ENCODE measurements at places on chromosomes 13 and 19.

- no peak for DNase-seq
Observed at GRCh38 chr19:18671303-18672043, 12.0 kb upstream of the CRTC1 start.

GRCh38 chr19:8724276-8724675 lies 2.8 kb downstream of the OR2Z1 start:
- DNase-seq, result no peak

GRCh38 chr13:51091839-51092238 lies 19.2 kb downstream of the C13orf42 start:
- DNase-seq, result no peak

- DNase-seq, result no peak
Observed at GRCh38 chr13:21100211-21100610, 38.8 kb upstream of the LATS2 start.

GRCh38 chr13:63085851-63086250 lies 1670.2 kb upstream of the PCDH20 start:
- no peak for DNase-seq

DNA sequence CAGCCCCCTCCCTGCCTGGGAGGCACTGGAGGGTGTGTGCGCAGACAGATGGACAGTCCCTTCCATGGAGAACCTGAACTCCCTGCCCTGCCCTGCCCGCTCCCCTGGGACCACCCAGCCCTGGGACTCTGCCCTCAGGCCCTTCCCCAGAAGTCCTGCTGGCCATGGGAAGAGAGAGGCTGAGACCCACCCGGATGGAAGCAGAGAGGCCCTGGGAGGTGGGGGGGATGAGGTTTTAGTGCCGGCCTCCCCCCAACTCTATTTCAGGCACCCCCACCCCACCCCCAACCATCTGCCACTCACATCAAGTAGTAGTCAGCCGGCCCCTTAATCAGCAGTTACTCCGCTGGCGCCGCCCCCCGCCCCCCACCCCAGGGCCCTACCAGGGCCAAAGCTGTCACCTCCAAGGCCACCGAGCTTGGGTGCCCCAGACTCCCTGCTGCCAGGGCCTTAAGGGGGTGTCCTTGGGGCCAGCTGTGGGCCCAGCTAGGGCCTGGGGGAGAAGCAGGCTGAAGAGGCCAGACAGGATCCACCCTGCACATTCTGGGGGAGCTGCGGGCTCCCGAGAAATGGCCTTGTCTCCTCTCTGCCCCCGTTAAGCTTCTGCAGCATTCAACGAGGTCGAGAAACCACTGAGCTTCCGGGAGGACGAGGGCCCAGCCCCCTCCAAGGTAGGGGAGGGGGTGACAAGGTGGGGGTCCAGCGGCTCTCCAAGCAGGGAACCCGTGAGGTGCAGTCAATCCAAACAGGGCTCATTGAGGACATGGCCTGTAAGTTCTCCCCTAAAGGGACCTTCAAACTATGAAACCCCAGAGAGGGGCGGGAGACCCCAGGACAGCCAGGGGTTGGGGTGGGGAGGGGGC lies 17.4 kb downstream of the NMRK2 start:
- DNase-seq, result no peak

DNA sequence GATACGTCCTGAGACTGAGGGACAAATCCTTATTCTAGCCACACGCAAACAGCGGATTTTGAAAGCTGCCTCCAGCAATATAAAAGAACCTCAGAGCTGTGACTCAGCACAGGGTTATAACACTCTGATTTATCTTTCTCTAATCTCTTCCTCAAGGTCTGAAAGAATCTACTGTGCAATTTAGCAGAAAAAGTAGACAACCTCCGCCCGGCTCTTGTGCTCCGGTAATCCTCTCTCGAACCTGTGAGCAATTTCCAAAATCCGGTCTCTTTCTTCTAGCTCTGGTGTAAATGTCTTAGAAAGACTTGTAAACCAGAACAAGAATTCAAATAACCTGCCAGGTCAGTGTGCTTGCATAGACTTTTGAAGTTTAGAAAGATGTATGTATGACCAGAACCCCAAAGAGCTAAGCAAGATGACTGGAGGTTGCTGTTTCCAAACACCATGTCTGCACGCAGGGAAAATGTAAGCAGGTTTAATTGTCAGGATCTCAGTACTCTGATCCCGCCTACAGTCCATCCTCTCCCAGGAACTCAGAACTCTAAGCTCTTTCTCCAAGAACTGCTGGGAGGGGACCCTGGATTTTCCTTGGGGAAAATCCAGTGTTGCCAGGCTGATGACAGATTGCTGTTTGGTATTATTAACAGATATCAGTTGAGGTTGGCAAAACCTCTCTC lies 338.1 kb downstream of the RFC3 start:
- DNase-seq, result no peak

- DNase-seq, result no peak
Observed at GRCh38 chr13:21133077-21133476, 43.3 kb downstream of the SKA3 start.

GRCh38 chr19:40305403-40305802 lies 20.3 kb upstream of the AKT2 start:
- peak; percentile 75 for DNase-seq

DNA sequence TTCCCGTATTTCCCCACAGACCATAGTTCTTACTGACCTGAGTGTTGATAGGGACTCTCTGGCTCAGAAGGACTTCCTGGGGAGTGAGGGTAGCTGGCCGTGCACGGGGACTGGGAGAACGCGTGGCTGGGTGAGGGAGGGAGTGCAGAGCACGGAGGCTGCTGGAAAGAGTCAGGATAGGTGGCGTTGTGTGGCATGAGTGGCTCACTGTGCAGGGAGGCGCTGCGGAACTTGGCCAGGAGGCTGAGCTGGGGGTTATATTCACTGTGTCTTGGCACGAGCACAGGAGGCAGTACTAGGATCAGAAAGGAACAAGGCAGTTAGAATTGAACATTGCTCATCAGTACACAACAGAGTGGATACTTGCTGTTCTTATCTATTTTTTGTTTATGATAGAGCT lies 47.4 kb downstream of the SMAD9 start:
- DNase-seq, result no peak

GRCh38 chr13:20553311-20553710 lies 13.6 kb upstream of the IFT88 start:
- no peak for DNase-seq

- DNase-seq, result peak; percentile 55
Observed at GRCh38 chr19:35011091-35011689, 11.1 kb downstream of the GRAMD1A start.

- DNase-seq, result no peak
Observed at GRCh38 chr19:5128251-5128935, 159.5 kb downstream of the KDM4B start.

GRCh38 chr13:64791373-64791772 lies 2438.8 kb downstream of the PCDH9 start:
- DNase-seq, result no peak

DNA sequence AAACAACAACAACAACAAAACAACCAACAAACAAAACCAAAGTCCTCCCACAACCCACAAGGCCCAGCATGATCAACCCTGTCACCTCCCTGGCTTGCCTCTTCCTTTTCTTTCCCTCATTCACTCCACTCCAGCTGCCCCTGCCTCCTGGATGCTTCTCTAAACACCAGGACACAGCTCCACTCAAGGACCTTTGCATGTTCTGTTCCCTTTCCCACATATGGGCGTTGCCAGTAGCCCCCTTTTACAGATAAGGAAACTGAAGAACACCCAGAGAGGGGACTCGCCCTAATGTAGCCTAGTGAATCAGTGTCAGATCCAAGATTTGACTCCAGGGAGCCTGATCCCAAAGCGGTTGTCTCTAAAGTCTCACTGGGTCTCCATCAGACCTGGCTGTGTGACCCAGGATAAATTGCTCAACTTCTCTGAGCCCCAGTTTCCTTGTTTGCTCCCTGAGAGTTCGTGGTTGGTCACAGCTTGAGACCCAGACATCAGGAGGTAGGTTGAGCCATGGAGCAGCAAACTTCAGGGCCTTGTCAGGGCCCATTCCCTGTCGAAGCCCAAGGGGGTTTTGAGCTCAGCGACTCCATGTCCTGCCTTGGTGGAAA lies 3.0 kb upstream of the DOCK6 start:
- DNase-seq, result no peak

DNA sequence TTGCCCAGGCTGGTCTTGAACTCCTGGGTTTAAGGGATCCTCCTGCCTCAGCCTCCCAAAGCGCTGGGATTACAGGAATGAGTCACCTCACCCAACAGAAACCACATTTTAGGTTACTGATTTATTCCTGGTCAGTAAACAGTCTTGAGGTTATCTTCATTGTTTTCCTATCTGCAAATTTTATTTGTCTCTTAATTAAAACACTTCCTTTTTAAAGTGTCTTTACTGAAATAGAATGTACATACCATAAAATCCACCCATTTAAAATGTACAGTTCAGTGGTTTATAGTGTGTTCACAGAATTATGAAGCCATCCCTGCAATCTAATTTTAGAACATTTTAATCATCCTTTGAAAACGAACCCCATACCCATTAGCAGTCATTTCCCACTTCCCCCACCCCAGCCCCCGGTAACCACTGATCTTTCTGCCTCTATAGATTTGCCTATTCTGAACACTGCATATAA lies 63.0 kb downstream of the MAP4K1 start:
- no peak for DNase-seq

GRCh38 chr19:8665468-8666213 lies 33.0 kb downstream of the ACTL9 start:
- no peak for DNase-seq

- DNase-seq, result no peak
Observed at GRCh38 chr13:34430294-34430693, 511.8 kb upstream of the NBEA start.

All from CD4-positive, alpha-beta T cell treated with Interleukin-12 subunit alpha and Interleukin-12 subunit beta, for 1 hour (primary cell).